ENCODE measurements at places on chromosomes 13 and 19. TPM values are rescaled to one million over a fixed set of nuclear protein-coding genes. Genes with fewer than 3 reads are reported as not detected.

Gene LHB
- 8.2 TPM for total RNA-seq

Gene CEACAM4
- not detected for total RNA-seq

Gene WASF3
- total RNA-seq: 11.4 TPM

Gene CCDC169
- 7.3 TPM for total RNA-seq

Gene GRK1
- total RNA-seq: not detected

Gene SLITRK1
- total RNA-seq: not detected
